ENCODE measurements at places on chromosomes 5 and 9.

GRCh38 chr9:96071076-96071814 is 195.8 kb downstream of the ERCC6L2 start:
- DNase-seq: no peak

- no peak for DNase-seq
These were observed 237.5 kb upstream of the ADRA1B start for GRCh38 chr5:159678657-159679392.

- no peak for DNase-seq
These were observed 112.2 kb downstream of the MVB12B start for GRCh38 chr9:126438741-126439401.

- DNase-seq: no peak
These were observed 55.3 kb downstream of the ERAP1 start for GRCh38 chr5:96752341-96753016.

GRCh38 chr5:171386861-171387344 is 746 bp upstream of the NPM1 start:
- DNase-seq: no peak

DNA sequence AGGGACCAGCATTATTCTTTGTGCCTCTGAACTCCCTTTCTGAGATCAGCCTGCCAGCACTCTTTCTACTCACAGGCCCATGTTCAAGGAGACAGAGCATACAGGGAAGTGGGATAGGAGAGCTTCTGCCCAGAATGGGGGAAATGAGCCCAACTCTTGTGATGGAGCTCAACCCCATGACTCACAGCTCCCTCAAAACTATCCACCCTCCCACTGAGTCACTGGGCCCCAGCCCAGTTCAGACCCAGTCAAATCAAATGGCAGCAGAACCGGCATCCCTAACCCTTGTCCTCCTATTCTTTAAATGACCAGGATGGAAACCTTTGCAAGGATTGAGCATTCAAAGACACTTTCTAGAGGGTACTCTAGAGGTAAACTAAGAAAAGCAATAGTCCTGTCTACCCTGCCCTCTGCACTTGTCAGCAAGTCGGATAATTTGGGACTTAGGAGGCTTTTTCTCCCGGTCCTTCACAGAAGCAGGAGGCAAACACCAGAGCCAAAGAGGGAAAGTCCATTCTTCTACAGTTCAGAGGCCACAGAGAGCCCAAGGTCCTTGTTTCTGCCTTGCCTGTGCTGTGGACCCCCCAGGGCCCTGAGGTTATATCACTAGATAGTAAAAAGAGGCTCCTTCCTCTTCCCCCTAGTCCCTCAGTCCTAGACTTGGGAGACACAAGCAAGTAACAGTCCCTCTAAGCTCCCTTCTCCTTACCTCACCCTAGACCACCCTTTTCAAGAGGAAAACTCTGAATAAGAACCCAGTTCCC is 3.2 kb downstream of the ATOSB start:
- DNase-seq: no peak

- no peak for DNase-seq
These were observed 19.1 kb upstream of the NEK6 start for GRCh38 chr9:124238546-124239140.

Measured in stimulated activated CD4-positive, alpha-beta T cell treated with anti-CD3 and anti-CD28 coated beads, TNF-alpha, amount 100 ng/mL, for 24 hours (primary cell).